ENCODE measurements at places on chromosomes 16 and 17. TPM values are rescaled to one million over a fixed set of nuclear protein-coding genes. Genes with fewer than 3 reads are reported as not detected.

Gene P2RX1
- total RNA-seq = 0.67 TPM

Gene TMEM100
- total RNA-seq = not detected

Gene SLC52A1
- total RNA-seq = 0.05 TPM

Gene DPEP3
- total RNA-seq = not detected

Gene SCNN1G
- not detected for total RNA-seq

Gene CDRT15
- not detected for total RNA-seq

Gene LITAFD
- total RNA-seq = not detected

Gene ZC3H7A
- total RNA-seq = 32.0 TPM

Gene CHD9NB
- 1.6 TPM for total RNA-seq

Gene UMOD
- total RNA-seq = not detected

DNA sequence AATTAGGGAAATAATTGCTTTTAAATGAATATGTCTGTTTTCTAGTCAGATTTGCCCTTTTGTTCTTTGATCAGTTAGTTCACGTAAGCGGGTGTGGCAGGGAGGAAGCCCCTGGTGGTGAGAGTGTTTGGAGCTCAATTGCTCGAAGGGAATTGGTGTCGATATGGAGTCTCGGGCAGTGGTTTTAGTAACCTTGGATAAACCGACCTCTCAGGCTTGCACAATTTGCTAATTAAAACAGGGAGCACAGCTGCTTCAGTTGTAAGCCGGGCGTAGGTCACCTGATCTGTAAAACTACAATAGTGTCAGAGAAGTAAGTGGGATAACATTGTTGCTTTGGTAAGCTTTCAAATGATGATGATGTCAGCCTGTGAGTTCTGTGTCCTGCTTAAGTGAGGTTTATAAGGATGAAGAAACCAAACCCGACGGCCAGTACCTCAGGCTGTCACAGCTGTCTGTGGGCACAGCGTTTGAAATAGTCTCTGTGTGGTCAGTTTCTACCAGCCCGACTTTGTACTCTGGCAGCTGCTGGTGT is 2.9 kb downstream of the ZNF750 start:
- DNase-seq = no peak

DNA sequence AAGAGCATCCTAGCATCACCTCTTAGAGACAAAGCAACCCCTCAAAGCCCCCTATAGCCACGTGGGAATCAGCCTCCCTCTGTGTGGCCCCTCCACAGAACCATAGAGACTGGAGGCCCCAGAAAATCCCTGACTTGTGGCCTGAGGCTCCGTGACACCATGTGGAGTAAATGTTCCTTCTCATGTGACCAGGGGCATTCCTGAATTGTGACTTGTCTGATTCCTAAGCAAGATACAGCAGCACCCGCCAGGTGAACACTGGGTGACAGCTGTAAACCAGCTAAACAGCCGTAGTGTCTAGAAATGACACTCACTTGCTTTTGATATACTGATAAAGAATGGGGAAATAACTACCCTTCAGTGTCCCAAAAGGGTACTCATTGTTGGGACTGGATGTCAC is 79.0 kb downstream of the DYNLRB2 start:
- DNase-seq = peak; percentile 67

- DNase-seq = no peak
These were observed 67.8 kb upstream of the CDH5 start for GRCh38 chr16:66298571-66299120.

GRCh38 chr17:535198-535597 is 179.4 kb downstream of the VPS53 start:
- DNase-seq = no peak

DNA sequence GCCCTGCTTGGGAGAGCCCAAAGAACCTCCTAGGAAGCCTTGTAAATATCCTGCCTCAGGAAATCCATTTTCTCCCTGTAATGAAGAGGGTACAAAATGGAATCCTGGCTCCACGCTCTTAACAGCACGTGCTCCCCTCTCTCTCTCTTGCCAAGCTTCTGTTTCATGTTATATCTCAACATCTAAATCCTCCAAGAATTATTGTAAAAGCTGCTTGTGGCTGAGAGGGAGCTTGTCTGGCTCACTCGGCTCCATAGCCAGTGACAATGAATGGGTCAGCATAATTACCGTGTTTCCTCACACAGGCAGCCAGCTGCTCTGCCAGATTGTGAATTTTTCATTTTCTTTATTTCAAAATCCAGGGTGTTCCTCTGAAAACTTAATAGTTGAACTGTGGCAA is 317.8 kb downstream of the RBFOX1 start:
- no peak for DNase-seq

DNA sequence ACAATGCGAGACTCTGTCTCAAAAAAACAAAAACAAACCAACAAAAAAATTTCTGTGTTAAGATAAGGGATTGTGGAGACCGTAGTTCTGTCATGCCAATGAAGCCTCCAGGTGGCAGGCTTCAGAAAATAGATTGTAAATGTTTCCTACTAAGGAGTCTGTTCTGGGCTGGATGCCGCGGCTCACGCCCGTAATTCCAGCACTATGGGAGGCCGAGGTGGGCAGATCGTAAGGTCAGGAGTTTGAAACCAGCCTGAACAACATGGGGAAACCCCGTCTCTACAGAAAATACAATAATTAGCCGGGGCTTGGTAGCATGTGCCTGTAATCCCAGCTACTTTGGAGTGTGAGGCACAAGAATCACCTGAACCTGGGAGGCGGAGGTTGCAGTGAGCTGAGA is 4.4 kb upstream of the SNX29 start:
- no peak for DNase-seq

GRCh38 chr17:62996221-62996620 is 30.2 kb downstream of the TANC2 start:
- no peak for DNase-seq

- DNase-seq = no peak
These were observed 253.0 kb downstream of the FOXL1 start for GRCh38 chr16:86831366-86831765.

DNA sequence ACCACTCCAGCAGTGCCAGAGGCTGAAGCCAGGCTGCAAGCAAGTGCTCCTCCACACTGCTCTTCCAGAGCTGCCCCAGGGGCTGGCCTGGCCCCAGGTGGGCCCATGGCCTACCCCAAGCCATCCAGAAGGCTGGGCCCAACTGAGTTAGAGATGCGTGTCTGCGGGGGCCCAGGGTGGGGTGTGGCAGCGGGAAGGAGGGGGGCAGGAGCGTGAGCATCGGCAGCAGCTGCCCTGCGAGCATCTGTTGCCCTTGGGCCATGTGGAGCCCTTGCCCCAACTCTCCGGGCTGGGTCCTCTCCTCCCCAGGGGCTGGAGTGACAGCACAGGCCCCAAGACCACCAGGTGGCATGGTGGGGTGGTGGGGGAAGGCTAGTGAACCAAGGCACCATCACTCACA is 7.3 kb upstream of the SREBF1 start:
- no peak for DNase-seq

DNA sequence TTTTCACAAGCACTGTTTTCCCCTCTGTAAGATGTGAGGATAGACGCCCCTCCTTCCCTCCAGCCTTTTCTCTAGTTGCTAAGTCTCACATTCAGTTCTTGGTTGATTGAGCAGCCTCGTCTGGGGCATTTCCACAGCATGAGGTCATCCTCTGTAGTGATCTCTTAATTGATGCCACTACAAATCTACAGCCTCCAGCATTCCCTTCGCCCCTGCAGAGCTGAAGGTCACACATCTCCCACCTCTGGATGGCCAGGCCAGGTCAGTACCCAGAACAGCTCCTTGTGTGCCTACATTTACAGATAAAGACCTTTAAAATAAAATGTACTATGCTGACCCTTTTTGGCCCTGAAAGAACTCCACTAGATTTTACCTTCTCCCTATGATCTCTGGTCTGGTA is 32.5 kb upstream of the CDH11 start:
- DNase-seq = no peak

DNA sequence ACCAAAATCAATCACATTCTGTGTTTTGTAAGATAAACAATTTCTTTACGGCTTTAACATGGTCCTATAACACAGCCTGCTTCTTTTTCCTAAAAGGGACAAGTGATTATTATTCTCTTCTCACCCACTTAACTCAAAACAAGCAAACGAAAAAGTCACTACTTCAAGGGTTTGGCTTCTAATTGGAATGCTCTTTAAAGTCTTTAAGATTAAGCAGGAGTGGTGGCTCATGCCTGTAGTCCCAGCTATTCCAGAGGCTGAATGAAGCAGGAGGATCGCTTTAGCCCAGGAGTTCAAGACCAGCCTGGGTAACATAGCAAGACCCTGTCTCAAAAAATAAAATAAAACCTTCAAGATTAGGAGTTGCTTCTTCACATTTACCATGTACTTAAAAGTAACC is 66.6 kb upstream of the CNEP1R1 start:
- DNase-seq = no peak

GRCh38 chr17:72967277-72967970 is 125.1 kb downstream of the SLC39A11 start:
- DNase-seq = no peak

GRCh38 chr16:59698346-59699020 is 964.4 kb upstream of the GOT2 start:
- DNase-seq = no peak

GRCh38 chr17:43832168-43832975 is 574 bp downstream of the MPP3 start:
- peak; percentile 57 for DNase-seq

DNA sequence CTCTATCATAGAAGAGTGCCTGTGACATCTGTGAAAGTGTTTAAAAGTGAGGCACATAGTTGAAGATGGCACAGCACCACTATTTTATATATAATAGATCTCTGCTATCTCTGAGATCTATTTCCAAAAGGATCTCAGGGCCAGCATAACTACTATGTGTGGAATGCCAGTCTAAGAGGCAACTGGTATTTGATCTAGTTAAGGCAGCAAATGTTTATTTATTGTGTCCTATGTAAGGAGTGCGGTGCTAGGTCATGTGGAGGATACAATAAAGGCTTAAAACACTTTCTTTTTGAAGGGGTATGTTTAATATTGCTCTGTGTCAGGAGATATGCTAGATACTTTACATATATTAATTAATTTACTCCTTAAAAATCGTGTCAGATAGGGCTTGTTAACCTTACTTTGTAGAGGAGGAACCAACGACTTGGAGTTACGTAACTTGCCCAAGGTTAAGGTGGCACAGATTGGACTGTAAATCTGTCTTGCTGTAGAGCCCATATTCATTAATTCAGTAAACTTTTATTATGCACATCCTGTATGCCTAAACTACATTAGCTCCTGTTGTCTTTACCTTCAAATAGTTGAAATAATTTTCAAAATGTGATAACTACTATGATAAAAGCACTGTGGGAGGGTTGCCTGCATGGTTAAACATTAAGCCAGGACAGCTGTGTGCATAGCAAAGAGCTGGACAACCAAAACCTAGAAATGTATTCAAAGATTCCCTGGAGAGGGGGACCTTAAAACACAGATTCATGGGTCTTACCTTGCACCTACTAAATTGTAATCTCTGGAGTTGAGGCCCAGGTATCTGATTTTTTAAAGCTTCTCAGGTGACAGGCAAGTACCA is 83.3 kb downstream of the NLK start:
- no peak for DNase-seq

GRCh38 chr17:59839651-59840328 is 53.0 kb downstream of the TUBD1 start:
- no peak for DNase-seq

DNA sequence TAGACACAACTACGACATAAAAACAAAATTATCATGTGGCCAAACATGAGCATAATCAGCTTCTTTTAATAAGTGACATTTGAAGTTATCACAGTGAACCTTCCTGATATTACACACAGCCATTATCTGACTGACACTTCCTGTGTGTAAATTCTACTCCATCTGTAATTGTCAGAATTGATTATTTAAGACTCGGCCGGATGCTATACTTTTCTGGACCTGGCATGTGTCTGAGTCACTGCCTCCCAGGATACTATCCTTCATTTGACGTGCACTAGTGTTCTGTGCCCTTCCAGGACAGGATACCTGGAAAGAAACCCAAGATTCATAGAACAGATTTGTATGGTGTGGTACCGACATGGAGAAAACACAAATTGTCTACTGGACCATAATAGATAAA is 242.0 kb downstream of the HS3ST3A1 start:
- no peak for DNase-seq

GRCh38 chr17:80694992-80695912 is 150.6 kb downstream of the RPTOR start:
- DNase-seq = no peak

DNA sequence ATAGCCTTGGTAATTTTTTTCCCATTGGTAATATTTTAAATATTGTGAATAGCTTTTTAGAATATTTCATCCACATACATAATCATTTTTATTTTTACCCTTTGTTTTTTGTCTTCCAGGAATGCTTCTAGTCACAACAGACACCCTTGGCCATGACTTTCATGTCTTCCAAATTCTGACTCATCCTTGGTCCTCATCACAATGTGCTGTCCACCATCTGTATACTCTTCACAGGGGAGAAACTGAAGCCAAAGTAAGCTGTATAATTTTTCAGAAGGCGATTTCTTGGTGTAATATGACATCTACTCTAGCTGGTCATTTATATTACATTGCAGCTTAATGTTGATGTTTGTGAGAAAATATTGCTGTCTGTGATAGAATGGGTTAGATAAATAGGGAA is 269.4 kb downstream of the BCAS3 start:
- DNase-seq = no peak

DNA sequence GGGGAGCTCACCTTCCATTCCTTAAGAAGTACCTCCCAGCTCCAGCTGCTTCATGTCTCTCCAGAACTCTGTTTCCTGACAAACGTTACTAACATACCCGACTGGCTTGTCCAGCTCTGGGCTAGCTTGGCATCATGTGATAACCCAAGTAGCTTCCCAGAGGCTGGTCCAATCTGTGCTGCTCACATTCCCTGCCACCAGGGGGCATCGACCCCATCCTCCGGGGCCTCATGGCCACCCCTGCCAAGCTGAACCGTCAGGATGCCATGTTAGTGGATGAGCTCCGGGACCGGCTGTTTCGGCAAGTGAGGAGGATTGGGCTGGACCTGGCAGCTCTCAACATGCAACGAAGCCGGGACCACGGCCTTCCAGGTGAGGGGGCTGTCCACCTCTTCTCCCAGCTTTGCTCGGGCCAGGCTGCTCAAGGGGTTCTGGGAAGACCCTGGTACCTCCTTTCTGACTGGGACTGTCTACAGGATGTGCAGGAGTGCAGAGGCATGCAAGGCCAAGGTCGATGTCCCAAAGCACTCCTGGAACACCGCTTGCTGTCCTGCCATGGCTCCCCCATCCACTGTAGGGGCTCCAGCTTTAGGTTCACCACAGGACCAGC is 7.6 kb downstream of the EPX start:
- peak; percentile 66 for DNase-seq

DNA sequence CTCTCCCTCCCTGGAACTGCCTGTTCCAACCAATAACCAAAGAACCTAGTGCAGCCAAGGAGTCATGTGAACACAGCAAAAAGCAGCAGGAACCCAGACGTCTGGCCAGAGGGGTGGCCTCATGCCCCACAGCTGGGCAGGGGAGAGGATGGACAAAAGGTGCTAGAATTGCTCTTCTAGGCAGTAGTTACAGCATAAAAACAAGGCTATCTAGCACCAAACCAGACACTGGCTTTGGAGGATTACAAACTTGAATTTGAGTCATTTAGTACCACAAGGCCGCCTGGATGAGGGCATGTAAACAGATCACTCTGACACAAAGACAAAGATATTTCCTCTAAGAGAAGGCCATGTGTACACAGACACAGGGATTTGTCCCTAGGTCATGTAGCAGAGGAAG is 423.3 kb upstream of the MAF start:
- DNase-seq = no peak

Data from A172 (cell line).